Left colon (tissue), 2 donors: ENCODE measurements at places on chromosomes 11 and 22. TPM values are rescaled to one million over a fixed set of nuclear protein-coding genes. Genes with fewer than 3 reads are reported as not detected.

DNA sequence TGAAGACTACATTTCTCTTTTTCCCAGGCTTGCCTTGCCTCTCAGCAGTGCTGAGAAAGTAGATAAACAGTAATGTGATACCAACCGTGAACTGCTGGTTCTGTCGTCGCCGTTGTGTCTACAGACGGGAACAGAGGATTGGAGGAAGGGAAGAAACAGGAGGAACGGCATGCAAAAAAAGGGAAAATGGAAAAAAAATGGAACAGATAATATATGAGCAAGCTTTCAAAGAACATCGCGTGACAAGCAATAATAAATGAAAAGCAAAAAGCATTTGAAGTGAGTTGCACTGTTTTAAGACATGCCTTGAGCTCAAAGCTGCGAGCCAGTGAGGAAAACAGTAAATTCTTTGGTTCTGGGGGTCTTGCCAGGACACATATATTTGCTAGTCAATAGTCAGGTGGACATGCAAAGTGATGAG, 305.9 kb downstream of the CADM1 start:
- no peak for DNase-seq

- DNase-seq, result no peak
Observed at GRCh38 chr11:14308114-14308896, 50.7 kb downstream of the RRAS2 start.

MOV10L1 gene
- total RNA-seq, result not detected

- DNase-seq, result no peak
Observed at GRCh38 chr22:26041931-26042330, 127.3 kb upstream of the SEZ6L start.

GRCh38 chr11:87425391-87425790, 387.7 kb downstream of the TMEM135 start:
- DNase-seq, result no peak

CCDC116 gene
- total RNA-seq, result 0.53 TPM

- no peak for DNase-seq
Observed at GRCh38 chr22:24985826-24986214, 33.3 kb downstream of the KIAA1671 start.

- peak; percentile 79 for DNase-seq
Observed at GRCh38 chr22:37484480-37485394, 1.4 kb downstream of the MFNG start.

TBX10 gene
- total RNA-seq, result 12.9 TPM

GRCh38 chr11:70467201-70468085, 69.1 kb downstream of the CTTN start:
- peak; percentile 76 for DNase-seq

DNA sequence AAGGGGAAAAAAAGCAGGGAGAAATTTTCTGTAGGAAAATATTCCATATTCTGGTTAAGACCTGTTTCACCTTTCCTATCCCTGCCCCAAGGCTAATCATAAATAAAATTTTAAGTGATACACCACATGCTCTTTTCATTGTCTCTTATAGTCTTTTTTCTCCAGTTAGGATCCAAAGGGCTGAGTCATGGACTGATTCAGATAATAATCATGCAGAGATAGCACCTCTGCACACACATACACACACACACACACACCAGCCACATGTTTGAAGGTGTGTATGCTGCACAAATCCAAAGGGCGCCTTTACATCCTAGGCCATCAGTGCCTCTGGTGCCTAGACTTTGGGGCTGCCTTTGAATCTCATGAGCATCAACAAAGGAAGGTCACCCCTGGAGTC, 35.5 kb upstream of the CWF19L2 start:
- no peak for DNase-seq

FAM83F gene
- total RNA-seq, result 44.3 TPM

ROBO3 gene
- 9.2 TPM for total RNA-seq

CABP4 gene
- total RNA-seq, result 1.1 TPM
